ENCODE measurements at places on chromosomes 6 and 20. TPM values are rescaled to one million over a fixed set of nuclear protein-coding genes. Genes with fewer than 3 reads are reported as not detected.

Gene KCNB1
- polyA plus RNA-seq = 0.85 TPM

Gene MYLK4
- polyA plus RNA-seq = 1.8 TPM

Gene ECT2L
- 0.55 TPM for polyA plus RNA-seq

Gene SRPK1
- polyA plus RNA-seq = 67.7 TPM

Gene NRN1
- 3.6 TPM for polyA plus RNA-seq

Gene MLN
- 2.1 TPM for polyA plus RNA-seq

Gene KCNQ5
- polyA plus RNA-seq = 0.23 TPM

Gene TGM3
- 0.43 TPM for polyA plus RNA-seq

Gene KHDC1L
- 0.62 TPM for polyA plus RNA-seq

Gene SLC22A7
- 1.2 TPM for polyA plus RNA-seq

Gene LTB
- 0.91 TPM for polyA plus RNA-seq

Gene SCAND1
- 23.9 TPM for polyA plus RNA-seq

Gene CALHM6
- polyA plus RNA-seq = 3.6 TPM

Gene LRRC1
- polyA plus RNA-seq = 32.2 TPM

Gene GPX5
- polyA plus RNA-seq = not detected

Gene PTPRA
- 103 TPM for polyA plus RNA-seq

Gene RIPOR3
- polyA plus RNA-seq = 8.0 TPM
